ENCODE measurements at places on chromosomes 3 and 15. TPM values are rescaled to one million over a fixed set of nuclear protein-coding genes. Genes with fewer than 3 reads are reported as not detected.

- DNase-seq: no peak
Measured at GRCh38 chr15:97165205-97165604, 795.3 kb upstream of the ARRDC4 start.

The CEMIP gene
- total RNA-seq: 0.30 TPM

The ANKRD34C gene
- total RNA-seq: not detected

GRCh38 chr3:154285221-154285620, 39.1 kb downstream of the DHX36 start:
- no peak for DNase-seq

DNA sequence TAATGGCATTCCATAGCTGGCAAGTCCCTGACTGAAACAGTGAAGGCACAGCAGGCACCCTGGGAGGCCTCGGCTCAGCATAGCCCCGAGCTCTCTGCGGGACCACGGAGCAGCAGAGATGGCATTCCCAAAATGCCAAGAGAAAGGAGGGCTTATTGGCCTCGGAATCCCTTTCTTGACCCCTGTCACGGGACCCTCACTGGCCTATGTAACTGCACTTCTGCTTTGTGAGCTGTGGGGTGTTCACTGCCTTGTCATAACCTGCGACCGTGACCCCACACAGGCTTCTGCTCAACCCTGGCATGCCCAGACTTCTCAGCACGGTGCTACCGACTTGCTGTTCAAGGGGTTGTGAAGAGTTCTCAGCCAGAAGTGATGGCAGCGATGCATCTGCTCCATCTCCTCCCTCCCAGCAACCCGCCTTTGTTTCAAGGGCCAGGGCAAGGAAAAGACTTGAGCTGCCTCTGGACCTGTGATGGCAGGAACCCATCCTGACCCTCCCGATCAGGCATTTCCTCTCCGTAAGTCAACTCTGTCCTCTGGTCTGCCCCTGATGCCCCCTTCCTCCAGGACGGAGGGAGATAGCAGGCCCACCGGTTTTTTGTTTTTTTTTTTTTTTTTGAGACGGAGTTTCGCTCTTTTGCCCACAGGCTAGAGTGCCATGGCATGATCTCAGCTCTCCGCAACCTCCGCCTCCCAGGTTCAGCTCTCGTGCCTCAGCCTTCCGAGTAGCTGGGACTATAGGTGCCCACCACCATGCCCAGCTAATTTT, 30.5 kb downstream of the EHD4 start:
- no peak for DNase-seq

- no peak for DNase-seq
Measured at GRCh38 chr15:88465633-88466224, 1.5 kb downstream of the MRPL46 start.

DNA sequence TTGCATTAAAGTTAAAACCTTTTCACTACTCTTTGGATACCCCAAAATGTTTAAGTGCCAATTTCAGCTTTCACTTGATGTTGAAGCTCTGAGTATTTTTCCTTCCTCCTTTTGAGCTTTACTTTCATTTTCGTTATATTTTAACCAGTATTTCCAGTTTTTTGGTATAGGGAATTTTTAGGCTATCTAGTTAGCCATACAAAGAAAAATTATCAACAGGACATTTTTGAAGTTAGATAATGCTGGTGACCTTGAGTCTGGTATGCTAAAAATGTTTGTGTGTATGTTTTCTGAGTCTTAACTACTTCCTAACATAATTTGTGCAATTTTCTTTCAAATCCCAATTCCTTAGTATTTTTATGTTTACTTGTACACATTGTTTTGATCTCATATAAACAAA, 284.8 kb downstream of the OTOL1 start:
- no peak for DNase-seq

GRCh38 chr3:4752201-4753072, 226.8 kb upstream of the BHLHE40 start:
- DNase-seq: no peak

The CPN2 gene
- total RNA-seq: not detected

The ERC2 gene
- total RNA-seq: 0.09 TPM

- DNase-seq: no peak
Measured at GRCh38 chr15:80526556-80527340, 122.6 kb downstream of the ARNT2 start.

DNA sequence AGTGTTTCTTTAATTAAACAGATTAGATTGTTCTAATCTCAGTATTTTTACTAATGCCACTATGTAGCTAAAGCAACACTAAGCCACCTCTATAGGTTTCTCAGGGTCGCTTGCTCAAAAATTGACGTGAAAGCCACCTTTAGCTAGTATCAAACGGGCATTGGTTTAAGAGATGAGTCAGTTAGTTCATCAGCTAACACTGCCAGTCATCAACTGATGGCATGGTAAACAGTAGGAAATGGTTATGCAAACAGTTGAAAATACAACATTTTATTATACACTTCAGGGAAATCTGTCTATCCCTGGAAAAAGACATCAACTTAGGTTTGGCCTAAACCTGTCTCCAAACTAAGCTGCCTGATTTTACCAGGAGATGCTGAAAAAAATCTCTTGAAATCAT, 582.3 kb upstream of the NAALADL2 start:
- DNase-seq: no peak

GRCh38 chr3:149579838-149580542, 77.8 kb downstream of the WWTR1 start:
- no peak for DNase-seq

DNA sequence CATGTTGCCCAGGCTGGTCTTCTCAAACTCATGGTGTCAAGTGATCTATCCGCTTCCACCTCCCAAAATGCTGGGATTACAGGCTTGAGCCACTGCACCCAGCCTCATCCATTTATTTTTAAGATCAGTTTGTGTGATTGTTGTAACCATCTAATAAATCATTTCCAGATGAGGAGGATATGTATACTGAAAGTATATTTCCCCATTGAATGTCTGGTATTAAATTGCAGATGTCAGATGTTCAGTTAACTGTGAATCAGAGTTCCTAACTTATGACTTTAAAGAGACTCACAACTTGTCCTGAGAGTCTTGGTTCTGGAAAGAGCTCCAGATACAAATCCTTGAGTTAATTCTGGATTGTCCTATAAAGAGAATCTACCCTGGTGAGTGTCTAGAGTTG, 62.4 kb downstream of the TRIM71 start:
- no peak for DNase-seq

The HACD3 gene
- total RNA-seq: 39.1 TPM

- DNase-seq: no peak
Measured at GRCh38 chr15:60740231-60740630, 261.3 kb upstream of the ICE2 start.

Data from activated T-helper 2 cell treated with anti-CD3 and anti-CD28 coated beads, Interferon-gamma antibody, Interleukin-2, Interleukin-4, amounts not matched to agents 10 μg/mL and 5 μg/mL and 100 μg/mL, durations not matched to agents 14 hours and 24 hours and 36 hours (primary cell).